Stimulated activated CD4-positive, alpha-beta T cell treated with anti-CD3 and anti-CD28 coated beads, TNF-alpha, amount 100 ng/mL, for 4 hours (primary cell): ENCODE measurements at places on chromosomes 3 and 15.

GRCh38 chr15:48695088-48695826 lies 49.7 kb upstream of the FBN1 start:
- DNase-seq = no peak

GRCh38 chr15:60525341-60526039 lies 46.5 kb upstream of the ICE2 start:
- no peak for DNase-seq

- no peak for DNase-seq
Observed at GRCh38 chr3:129567176-129567705, 24.3 kb downstream of the H1-8 start.

DNA sequence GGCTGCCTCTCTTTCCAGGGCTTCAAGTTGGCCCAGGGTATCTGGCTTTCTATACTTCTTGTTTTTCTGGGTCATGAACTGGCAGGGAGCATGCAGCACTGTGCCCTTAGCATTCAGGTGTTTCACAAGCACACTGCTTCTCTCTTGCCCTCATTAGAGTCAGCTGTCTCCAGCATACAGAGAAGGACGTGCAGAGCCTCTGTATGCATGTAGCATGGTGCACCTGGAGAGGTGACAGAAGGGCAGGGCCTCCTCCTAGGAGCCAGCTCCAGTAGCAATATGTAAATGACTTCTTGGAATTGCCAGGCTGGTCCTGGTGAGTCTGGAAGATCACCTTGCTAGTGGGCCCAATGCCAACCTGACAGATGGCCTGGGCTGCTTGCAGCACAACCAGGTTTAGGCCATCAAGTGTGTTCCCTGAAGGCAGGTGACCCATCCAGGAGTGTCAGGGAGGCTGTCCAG lies 44.8 kb upstream of the ATP2C1 start:
- no peak for DNase-seq

DNA sequence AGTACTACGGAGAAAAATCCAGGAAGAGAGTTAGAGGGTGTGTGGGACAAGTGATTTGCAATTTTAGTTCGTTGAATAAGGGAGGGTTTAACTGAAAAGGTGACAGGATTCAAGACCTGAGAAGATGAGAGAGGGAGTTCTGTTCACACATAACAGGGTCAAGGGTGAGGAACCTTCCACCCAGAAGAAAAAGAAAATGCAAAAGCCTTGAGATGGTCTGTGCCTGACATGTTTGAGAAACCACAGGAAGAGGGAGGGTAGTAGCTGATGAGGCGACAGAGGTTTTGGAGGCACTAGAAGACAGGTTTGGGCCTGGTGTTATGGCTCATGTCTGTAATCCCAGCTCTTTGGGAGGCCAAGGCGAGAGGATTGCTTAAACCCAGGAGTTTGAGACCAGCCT lies 591 bp upstream of the SLC25A20 start:
- DNase-seq = no peak

GRCh38 chr3:62992520-62992919 lies 117.3 kb upstream of the CADPS start:
- DNase-seq = no peak

- DNase-seq = no peak
Observed at GRCh38 chr3:127535901-127536829, 54.4 kb downstream of the TPRA1 start.

GRCh38 chr3:94356581-94356980 lies 293.7 kb downstream of the NSUN3 start:
- no peak for DNase-seq

DNA sequence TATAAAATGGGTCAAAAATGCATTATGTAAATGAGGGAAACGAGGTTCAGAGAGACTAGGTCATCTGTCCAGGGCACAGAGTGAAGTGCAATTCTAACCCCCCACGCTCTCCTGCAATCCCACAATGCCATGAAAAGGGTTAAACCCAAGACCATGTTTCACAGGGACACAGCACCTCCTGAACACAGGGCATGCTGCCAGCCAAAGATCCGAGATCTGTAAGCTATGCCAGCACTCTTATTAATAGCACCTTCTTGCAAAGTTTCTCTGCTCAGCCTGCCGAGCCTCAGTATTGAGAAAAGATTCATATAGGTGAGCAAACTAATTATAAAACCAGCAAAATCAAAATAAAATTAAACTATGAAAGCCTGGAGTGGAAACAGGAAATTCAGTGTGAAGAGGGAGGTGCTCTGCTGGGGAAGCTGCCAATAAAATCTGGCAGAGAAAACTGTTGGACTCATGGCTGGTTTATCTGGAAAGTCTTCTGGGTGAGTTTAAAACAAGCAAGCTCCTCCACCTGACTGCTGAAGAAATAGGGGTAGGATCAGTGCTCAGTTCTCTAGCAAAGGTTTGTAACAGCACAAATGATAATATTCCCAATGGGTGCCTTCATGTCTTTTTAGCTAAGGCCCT lies 50.3 kb downstream of the LRIG1 start:
- no peak for DNase-seq

- no peak for DNase-seq
Observed at GRCh38 chr3:172328282-172328681, 120.0 kb downstream of the GHSR start.

DNA sequence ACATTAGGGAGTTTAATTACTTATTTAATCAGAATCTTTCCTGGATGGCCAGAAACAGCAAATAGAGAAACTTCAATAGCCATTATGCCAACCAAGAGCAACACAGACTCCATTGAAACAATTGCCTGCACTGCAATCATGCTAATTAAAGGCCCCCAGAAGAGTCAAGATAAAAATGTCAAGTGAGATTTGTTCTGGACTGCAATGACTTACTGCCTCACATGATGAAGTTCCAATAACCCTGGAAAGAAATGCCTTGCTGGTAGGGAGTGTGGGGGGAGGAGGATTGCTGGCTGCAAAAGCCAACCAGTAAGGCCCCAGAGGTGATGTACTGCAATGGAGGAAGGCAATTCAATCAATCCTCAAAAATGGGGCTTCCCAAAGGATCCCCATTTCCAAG lies 257.9 kb downstream of the NTRK3 start:
- DNase-seq = no peak

DNA sequence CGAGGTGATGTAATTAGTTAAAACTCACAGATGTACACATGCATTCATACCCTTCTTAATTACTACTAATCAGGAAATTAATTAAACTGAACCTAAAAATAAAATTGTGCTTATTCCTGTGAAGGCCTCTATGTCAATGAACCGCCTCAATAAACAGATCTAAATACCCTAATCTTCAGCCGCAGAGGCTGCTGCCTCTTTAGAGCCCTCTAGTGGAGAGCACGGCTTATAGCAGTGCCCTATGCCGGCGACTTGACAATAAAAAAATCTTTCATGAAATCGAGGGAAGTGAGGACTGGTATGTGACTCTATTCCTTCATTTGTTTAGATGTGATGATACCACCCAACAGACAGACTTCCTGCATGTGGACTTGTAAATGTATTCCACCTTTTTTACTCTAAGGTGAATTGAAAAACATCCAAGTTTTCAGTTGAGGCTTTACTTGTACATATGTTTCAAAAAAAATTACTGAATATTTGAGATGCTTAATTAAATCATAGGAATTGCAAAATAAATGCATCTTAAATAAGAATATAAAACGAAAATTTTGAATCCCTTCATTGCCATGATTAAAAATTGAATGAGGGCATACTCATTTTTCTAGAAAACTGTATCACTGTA lies 8.3 kb upstream of the EPHA3 start:
- no peak for DNase-seq

GRCh38 chr3:102514241-102514640 lies 79.4 kb downstream of the ZPLD1 start:
- no peak for DNase-seq

DNA sequence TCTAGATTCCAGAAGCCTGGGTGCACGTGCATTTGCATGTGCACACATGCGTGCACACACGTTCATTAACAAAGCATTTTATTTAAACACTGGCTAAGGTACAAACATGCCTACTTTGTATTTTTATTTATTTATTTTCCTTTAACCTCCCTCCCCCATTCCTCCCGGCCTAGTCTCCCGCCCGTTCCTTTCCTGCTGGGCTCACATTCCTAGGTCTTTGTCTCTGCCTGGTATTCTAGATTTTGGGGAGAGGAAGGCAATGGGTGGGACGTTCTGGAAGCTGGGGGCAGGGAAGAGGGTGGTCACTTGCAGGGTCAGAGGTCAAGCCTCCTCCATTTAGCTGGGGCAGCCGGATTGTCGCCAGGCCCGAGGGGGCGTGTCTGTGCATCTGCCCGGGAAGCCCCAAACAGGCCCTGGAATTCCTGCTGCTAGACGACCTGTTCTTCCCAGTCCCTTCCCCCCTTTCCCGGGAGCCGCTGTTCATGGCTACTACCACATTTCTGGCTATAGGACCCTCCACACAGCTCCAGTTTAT lies 51.8 kb downstream of the TRIM71 start:
- DNase-seq = no peak

DNA sequence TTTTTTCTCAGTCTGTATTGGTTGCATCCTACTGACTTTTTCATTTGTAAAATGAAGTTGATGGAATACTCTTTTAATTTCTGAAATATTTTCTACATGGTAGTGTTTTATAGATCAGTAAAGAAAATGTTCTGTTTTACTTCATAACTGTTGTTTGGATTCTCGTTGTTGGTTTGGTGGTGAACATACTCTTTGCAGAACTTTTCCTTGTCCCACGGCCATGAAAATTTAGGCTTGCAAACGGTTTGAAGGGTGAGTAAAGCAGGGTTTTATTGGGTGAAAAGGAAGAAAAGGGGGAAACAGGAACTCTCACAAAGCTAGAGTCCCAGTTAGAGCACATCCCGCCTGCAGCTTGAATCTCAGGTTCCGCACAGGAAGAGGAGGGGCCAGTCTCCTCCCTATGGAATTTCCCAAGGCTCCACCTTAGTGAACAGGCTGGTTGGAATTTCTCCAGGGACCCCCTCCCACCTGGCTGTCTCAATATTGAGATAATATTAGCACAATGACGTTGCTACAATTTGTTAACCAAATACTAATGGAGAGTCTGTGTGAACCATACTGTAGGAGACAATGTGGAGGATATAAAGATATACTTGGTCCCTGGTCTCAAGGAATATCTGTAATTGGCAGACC lies 5.6 kb downstream of the PDCD6IP start:
- no peak for DNase-seq

DNA sequence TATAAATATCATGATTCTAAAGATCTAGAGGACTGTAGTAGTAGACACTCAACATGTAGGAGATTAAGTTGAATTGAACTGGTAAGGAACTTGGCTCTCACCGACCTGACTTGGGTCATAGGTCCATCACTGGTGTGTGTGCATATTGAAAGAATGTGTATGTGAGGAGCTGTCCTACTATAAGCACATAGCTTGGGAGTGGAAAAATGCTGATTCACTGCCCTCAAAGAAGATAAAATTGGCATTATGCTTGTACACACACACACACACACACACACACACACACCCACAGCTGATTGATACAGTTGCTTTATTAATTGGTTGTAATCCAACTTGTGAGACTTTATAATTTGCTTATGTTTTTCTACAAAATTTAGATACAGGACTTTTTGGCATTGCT lies 411.0 kb upstream of the NR2F2 start:
- DNase-seq = no peak
